T-helper 9 cell (primary cell): ENCODE measurements at places on chromosomes 2 and 18.

DNA sequence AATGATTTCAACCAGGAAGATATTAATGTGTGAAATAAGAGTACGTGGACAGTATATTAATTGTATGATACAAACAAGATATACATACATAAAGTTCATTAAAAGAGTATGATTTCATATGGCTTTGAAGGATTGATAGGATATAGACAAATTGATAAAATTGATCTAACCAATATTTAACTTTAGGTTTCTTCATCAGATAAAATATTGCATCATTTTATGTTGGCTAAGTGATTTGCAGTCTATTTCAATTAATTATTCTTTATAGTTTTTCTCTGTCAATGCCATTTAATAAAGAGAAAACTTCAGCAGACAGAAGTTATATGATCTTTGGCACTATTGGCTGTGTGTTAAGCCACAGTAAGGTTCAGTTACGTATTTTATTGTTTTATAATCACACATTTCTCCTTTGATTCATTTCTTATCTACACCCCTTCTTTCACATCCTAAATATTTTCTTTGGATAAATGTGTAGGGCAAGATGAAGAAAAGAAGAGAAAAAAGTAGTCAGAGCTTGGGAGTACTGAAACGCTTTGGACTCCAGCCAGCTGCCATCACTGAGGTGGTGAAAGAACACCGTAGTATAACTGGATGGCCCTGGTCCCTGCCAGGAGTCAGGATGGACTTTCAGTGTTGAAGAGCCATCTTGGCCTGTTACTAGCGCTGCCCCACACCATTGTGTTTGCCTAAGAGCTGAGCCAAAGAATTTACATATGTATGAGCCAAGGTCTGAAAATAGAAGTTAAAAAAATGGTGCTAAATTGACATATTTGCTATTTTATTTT lies 9.8 kb upstream of the CPS1 start:
- no peak for DNase-seq

DNA sequence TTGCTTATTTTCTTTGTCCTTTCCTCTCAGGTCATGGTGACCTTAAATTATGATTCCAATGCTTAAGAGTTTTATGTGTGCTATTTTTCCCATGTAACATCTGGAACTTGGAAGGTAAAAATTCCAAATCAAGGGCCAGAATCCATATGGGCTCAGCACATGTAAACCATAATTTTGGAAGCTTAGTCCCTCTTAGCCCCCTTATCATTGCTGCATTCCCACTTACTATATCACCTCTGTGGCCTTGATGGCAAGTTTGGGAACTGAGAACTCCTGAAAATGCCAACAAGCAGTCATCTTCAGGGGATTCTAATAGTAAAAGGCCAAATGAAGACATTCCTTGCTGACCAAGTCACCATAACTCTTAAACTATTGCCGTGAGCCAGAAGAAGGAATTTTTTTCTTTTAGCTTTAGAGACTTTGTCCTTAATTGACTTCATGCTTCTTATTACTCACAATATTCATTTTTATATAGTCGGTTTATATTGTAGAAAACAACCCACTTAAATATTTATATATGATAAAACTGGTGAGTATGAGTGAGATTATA lies 251.4 kb downstream of the SLC8A1 start:
- no peak for DNase-seq

DNA sequence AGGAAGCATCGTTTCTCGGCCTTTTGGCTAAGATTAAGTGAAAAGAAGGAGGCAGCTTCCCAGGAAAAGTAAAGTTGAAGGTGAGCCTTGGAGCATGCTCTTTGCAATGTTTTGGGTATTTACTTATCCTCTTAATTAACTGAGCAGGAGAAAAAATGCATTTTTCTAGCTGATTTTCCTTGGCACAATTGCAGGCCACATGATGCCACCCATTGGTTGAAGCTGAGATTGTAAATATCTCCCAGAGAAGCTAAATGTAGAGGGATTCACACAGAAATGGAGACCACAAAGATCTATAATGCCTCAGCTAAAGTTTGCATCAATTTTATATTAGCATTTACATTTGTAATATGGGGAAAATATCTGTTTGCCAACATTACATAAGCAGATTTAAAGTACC lies 294.1 kb downstream of the KCNS3 start:
- no peak for DNase-seq

- no peak for DNase-seq
Measured at GRCh38 chr2:43776324-43776723, 2.5 kb downstream of the DYNC2LI1 start.

GRCh38 chr18:31101183-31102024 lies 817 bp downstream of the DSC2 start:
- DNase-seq: no peak

GRCh38 chr2:237919593-237919992 lies 47.2 kb upstream of the UBE2F start:
- DNase-seq: no peak

DNA sequence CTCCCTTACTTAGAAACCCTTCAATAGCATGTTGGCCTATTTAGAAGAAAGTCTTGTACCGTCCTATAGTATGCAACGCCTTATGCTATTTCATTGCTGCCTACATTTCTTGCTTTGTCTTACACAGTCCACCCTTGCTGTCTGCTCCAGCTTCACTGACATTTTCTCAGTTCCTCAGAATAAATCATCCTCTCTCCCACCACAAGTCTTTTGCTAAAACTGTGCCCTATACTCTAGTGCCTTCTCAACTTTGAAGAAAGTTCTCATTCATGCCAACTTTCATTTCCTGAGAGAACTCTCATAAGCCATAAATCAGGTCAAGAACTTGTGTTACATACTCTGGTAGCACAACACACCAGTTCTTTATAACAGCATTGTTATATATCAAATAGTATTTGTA lies 54.3 kb upstream of the COL3A1 start:
- no peak for DNase-seq

DNA sequence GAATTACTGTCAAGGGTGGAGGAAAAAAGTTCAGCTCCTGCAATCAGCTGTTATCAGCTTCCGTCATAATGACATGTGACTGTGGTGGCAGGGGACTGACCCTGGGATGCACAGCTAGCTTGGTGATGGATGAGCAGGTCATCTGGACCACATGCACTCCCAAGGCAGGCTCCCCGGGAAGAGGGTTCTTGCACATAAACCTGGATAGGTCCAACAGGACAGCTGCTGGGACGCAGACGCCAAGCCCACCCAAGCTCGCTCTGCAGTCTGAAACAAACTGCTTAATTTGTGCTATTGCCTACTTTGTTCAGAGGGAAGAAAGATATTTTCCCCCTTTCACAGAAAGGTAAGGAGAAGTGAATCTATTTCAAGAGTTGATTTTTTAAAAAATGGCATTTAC lies 30.2 kb downstream of the FAM178B start:
- no peak for DNase-seq

DNA sequence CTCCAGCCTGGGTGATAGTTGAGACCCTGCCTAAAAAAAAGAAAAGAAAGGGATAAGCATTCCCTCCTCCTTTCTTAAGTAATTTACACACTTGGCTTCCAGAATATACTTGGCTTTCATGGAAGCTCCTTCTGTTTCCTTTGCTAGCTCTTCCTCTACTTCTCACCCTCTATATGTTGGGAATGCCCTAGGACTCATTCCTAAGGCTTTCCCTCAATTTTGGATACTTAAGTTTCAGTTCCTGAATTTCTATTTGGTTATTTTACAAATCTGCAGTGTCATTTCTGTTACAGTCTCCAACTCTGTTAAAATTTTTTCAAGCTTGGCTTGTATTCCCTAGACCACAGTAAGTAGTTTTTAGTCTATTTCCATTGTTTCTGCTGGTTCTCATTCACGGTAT lies 23.6 kb downstream of the SP3 start:
- no peak for DNase-seq

DNA sequence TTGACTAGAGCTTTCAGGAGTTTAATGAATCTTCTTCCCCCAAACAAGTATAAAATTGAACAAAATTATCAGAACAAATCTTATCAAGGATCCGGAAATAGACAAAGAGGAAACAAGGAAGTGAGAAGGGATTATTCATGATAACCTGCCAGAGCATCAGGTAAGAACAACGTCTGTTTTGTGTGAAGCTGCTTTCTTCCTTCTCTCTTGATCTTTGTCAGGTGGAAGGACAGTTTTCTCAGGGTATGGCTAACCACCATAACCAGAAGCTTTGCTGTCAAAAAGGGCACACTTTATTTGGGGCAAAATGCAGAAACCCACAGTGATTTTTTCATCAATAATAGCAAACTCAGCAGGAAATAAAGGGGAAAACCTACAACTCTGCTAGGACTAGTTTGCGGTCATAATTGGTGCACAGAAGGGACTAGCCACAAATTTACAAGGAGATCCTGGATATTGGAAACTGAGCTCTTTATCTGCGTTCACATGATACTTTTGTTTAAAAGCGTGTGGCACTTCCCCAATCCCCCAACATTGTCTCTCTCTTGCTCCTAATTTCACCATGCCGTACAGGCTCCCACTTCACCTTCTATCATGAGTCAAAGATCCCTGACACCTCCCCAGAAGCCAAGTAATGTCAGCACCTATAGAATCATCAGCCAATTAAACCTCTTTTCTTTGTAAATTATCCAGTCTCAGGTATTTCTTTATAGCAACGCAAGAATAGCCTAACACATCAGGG lies 124.2 kb downstream of the FSIP2 start:
- DNase-seq: no peak

GRCh38 chr2:222710736-222711135 lies 39.3 kb downstream of the MOGAT1 start:
- DNase-seq: no peak

- DNase-seq: no peak
Measured at GRCh38 chr2:167140767-167141166, 252.5 kb downstream of the XIRP2 start.

GRCh38 chr2:193251909-193252308 lies 1057.2 kb upstream of the TMEFF2 start:
- DNase-seq: no peak

GRCh38 chr2:1366546-1367134 lies 46.6 kb upstream of the TPO start:
- DNase-seq: no peak

- no peak for DNase-seq
Measured at GRCh38 chr2:73228631-73229030, 4.4 kb downstream of the PRADC1 start.

DNA sequence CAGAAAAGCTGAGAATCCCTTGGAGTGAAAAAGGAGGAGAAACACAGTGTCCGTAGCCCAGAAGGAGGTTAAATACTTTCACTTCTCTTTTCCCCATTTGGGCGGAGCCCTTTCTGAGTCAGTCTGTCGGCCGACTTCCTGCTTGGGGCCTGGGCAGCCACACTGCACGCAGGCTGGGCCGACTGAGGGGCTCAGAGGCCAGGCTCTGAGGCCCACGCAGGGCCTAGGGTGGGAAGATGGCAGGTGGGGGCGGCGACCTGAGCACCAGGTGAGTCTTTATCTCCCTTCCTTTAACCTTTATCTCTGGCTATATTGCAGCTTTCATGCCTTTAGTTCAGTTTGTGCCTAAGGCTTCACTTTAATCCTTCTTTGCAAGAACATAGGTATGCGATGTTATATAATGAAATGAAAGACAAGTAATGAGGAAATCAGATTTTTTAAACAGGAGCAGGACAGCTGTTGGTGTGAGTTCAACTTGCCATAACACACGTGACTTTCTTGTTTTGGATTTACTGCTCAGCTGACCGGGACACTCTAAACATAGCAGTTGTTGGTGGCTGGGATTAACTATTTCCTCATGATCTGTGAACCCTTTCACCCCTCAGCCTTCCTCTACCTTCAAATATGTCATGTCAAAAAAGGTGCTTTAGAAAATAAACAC lies at the start of gene SP100:
Gene SP100, plus strand, starts transcription at position 141 of the 661 bp plus-strand sequence. Its CDS starts 96 bp downstream, at position 237.
- peak; percentile 60 for DNase-seq

DNA sequence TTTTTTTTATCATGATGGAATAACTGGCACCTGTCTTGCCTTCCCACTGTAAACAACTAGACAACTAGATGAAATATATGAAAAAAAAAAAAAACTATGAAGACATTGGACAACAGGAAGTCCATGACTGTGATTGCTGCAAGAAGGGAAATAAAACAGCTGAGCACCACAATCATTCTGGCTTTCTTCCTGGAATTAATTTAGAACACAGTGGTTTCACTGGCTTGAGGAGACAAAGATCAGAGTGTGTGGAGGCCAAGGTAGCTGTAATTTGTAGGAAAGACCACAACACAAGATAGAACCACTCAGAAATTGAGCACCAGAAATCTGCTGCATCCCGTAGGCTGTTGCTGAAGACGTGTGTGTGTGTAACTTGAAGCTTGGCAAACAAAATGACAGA lies 121.1 kb upstream of the PID1 start:
- no peak for DNase-seq

GRCh38 chr2:25955036-25955435 lies 27.3 kb downstream of the KIF3C start:
- no peak for DNase-seq

GRCh38 chr2:180905002-180905401 lies 75.4 kb upstream of the UBE2E3 start:
- DNase-seq: no peak

DNA sequence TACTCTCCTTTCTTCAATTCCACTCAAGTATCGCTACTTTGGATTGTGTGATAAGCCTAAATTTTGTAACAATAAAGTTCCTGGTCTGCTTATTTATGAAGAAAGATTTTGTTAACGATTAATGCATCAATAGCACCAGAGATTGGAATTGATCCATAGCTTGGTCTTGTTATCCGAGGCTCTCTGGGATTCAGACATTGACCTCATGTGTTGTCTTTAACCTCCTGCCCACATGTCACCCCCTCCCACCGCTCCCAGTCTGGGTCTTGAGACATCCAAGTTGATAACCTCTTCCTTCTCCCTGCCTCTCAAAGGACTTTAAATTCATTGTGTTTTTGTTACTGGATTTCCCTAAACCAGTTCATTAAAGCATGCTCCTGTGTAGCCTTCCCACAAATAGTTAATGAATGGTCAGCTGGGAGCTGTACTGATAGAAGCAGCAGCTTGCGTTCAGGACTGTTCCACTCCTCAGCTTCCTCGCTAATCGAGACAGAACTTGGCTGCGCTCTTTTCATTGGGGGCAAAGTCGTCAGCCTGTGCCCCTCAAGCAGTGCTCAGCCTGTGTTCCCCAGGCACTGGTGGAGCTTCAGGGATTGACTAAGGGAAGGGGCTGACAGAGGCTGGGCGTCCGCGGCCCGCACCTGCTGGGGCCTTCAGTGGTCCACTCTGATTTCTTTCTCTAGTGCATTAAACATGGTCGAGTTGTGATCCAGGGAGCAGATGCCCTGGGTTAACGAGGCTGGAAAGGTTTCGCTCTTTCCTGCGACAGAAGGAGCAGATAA lies 18.9 kb downstream of the ASB1 start:
- DNase-seq: no peak

GRCh38 chr2:118613737-118614136 lies 233.7 kb downstream of the EN1 start:
- no peak for DNase-seq
